ENCODE measurements at places on chromosomes 13 and 19. TPM values are rescaled to one million over a fixed set of nuclear protein-coding genes. Genes with fewer than 3 reads are reported as not detected.

DNA sequence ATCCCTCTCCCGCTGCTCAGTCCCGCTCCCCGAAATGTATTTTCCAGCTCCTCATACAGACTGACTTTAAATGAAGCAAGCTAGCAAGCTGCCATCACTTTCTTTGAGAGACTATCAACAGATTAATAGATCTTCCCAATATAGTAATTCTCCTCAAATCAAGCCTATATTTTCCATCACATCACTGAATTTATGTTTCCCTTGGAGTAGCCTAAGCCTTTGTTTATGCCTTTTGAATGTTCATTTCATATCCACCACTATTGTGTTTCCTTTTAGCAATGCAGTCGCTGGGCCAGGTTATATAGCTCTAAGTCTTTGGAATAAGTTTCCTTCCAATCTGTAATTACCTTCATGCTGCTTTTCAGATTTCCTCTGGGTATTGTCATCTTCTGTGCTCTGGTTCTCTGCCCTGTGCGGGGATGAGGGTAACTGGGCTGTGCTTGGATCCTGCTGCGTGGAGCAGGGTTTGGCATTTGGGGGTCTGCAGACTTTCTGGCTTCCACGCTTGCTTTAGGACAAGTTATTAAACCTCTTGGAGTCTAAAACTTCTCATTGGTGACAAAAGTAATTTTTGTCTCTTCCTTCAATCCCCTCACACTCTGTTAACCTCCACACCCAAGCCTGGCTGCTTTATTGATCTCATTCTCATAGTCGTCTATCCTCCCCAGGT is 256.9 kb downstream of the DLEU7 start:
- H3K36me3 ChIP-seq: no peaks in the 10 kb centered on the region
- H3K4me3 ChIP-seq: no peak overlapping the region
- no peak overlapping the region for H3K27ac ChIP-seq
- H3K27me3 ChIP-seq: no peaks in the 10 kb centered on the region
- no peak for DNase-seq
- peaks cover 22% of the 10 kb centered on the region for H3K4me1 ChIP-seq

DNA sequence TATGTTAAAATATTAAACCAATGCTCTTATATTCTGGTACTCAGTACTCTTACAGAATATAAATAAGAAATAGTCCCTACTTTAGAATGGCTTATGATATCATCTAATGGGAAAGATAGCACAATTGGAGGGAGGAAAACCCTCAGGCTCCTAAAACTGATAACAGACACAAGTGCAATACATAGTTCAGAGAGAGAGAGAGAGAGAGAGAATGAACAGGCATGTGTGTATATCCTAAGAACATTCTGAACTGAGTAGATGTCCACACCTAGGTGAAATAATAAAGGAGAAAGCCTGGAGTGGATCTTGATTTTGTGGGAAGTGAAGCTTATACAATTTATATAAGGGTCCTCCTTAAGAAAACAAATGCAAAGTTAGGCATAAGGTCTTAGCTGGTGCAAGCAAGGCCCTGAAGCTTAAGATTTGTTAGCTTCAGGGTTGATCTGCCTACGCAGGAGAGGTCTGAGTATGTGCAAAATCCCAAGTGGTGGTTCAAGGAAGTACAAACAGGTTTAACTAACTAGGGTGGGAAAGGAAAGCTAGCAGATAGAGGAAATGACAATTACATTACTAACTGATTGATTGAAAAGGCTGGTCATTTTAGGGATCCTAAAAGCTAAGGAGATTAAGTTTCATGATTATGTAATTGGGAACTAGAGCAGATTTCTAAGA is 53.3 kb downstream of the SOX21 start:
- no peak for DNase-seq
- H3K4me3 ChIP-seq: no peak overlapping the region
- peaks cover 46% of the 10 kb centered on the region for H3K27me3 ChIP-seq
- no peak overlapping the region for H3K27ac ChIP-seq
- H3K36me3 ChIP-seq: no peaks in the 10 kb centered on the region
- H3K4me1 ChIP-seq: peaks cover 48% of the 10 kb centered on the region

- H3K36me3 ChIP-seq: no peaks in the 10 kb centered on the region
- no peak for DNase-seq
- peaks cover 34% of the 10 kb centered on the region for H3K27me3 ChIP-seq
- H3K4me3 ChIP-seq: no peak overlapping the region
- no peak overlapping the region for H3K27ac ChIP-seq
- H3K4me1 ChIP-seq: no peaks in the 10 kb centered on the region
Measured at GRCh38 chr13:51237386-51237785, 15.2 kb downstream of the FAM124A start.

DNA sequence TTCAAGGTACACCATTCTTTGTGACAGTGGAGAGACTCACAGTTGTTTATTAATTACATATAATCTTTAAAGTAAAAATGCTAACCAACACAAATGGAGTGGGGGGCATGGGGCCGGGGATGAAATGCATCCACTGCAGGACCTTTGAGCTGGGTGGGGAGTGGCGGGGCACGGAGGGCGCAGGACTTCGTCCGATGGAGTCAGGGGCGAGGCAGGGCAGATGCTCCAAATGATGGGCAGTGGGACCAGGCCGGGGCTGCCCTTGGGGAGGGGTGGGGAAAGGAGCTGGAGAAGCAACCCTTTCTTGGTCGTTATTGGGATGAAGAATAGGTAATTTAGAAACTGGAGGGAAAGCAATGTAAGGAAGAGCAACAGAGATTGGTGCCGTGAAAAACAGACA is 220.0 kb downstream of the TEX29 start:
- no peak for DNase-seq
- H3K36me3 ChIP-seq: no peaks in the 10 kb centered on the region
- H3K4me3 ChIP-seq: no peak overlapping the region
- H3K4me1 ChIP-seq: no peaks in the 10 kb centered on the region

DNA sequence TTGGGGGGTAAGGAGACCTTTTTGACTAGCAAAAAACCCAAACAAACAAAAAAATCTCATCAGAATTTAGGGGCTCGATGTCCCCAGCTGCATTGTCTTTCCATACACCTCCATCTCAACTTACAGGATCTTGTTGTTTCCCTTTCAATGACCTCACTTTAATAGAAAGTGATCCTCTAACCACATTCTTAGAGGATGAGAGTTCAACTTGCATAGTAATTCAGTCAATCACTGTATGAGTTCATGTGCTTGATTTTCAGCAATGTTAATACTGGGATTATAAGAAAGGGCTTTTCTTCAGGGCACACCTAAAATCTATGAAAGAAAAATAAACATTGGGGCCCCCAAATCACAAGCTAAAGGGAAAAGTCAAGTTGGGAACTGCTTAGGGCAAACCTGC is 1512.0 kb downstream of the SLITRK1 start:
- no peak for DNase-seq
- H3K4me3 ChIP-seq: no peak overlapping the region

GRCh38 chr19:29404951-29405727 is 120.7 kb upstream of the VSTM2B start:
- no peak for DNase-seq
- no peaks in the 10 kb centered on the region for H3K36me3 ChIP-seq
- H3K4me3 ChIP-seq: no peak overlapping the region
- no peaks in the 10 kb centered on the region for H3K4me1 ChIP-seq
- no peaks in the 10 kb centered on the region for H3K27me3 ChIP-seq

The GPC5 gene
- total RNA-seq: 0.14 TPM

GRCh38 chr19:4267101-4267900 is 11.8 kb upstream of the SHD start:
- no peaks in the 10 kb centered on the region for H3K27me3 ChIP-seq
- peak; percentile 63 for DNase-seq
- no peak overlapping the region for H3K4me3 ChIP-seq
- peaks cover 7% of the 10 kb centered on the region for H3K36me3 ChIP-seq

GRCh38 chr13:82467626-82468025 is 1414.6 kb downstream of the SLITRK1 start:
- DNase-seq: no peak
- H3K27ac ChIP-seq: no peak overlapping the region
- no peaks in the 10 kb centered on the region for H3K27me3 ChIP-seq
- H3K36me3 ChIP-seq: no peaks in the 10 kb centered on the region
- H3K4me3 ChIP-seq: no peak overlapping the region
- H3K4me1 ChIP-seq: no peaks in the 10 kb centered on the region

Measured in activated T-cell treated with anti-CD3 and anti-CD28 coated beads, Interleukin-2, amount 50 U/mL, for 72 hours (primary cell).